Activated gamma-delta T cell treated with anti-CD3 and anti-CD28 coated beads, Interleukin-2, amount 50 U/mL, for 16 hours (primary cell): ENCODE measurements at places on chromosomes 16 and 17.

- DNase-seq: no peak
Observed at GRCh38 chr17:35605678-35606077, 18.6 kb downstream of the AP2B1 start.

DNA sequence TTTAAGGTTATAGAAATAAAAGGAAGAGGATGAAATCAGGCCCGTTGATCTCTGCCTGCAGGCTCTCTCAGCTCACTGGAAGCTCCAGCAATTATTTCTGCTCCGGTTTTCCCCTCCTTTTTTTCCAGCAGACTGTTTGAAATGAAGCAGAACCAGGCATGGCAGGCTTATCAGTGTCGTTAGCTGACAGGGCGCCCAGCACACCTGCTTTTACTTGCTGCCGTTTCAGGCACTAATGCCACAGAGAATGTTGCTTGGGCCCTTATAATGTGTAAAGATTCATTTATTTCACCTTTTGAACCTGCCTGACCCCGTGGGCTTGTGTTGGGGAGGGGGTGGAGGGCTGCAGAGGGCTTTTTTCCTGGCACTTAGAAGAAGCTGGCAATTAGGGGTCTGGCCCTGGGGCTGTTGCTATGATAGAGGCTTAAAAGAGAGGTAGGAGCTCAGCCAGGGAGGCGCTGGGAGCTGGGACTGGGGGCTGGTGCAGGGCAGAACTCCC is 108.1 kb downstream of the IRX3 start:
- no peak for DNase-seq

DNA sequence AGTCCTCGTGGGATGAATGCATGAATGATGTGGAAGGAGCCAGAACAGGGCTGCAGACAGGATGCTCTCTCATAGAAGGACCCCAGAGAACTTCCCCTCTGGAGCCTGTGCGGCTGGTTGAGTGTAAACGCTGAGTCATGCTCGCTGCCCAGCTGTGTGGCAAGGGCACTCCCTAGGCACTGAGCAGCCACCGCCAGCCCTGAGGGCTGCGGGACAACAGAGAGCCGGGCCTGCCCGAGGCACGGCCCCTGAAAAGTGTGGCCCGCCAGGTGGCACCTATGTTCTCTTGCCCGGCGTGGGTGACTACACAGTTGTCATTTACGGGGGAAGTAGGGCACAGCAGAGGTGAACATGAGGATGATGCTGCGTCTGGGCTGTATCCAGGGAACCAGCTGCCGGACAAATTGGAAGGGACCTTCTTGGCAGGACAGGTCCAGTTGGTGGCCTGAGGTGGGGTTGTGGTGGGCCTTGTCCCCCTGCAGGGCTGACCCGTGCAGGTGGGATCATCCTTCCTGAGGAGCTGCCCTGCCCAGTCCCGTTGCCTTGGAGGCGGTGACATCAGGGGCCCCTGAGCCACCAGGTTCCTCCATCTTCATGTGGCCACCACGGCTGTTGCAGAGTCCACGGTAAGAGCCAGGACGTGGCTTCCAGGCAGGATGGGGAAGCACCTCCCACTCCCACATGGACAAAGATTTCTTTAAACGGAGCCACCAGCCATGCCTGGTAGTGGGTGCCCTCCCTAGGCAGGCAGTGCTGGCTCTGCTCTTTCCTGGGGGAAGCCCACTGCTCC is 94.8 kb upstream of the CBX4 start:
- no peak for DNase-seq

DNA sequence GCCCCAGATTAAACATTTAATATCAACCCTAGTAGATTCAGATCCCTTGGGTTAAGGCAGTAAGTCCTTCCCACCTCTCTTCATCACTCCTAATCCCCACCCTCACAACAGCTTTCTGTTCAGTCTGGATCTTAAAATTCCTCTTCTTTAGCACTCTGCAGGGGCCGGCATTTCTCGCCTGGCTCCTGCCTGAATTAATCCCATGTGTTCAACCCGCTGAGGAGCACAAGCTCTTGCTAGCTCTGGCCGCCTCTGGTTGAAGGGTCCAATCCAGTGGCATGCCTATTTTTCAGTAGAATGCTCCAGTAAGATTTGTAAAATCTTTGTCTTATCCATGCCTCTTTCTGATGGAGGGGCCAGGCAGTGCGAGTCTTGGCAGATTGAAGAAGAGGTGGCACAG is 59.2 kb downstream of the CYB5B start:
- no peak for DNase-seq

DNA sequence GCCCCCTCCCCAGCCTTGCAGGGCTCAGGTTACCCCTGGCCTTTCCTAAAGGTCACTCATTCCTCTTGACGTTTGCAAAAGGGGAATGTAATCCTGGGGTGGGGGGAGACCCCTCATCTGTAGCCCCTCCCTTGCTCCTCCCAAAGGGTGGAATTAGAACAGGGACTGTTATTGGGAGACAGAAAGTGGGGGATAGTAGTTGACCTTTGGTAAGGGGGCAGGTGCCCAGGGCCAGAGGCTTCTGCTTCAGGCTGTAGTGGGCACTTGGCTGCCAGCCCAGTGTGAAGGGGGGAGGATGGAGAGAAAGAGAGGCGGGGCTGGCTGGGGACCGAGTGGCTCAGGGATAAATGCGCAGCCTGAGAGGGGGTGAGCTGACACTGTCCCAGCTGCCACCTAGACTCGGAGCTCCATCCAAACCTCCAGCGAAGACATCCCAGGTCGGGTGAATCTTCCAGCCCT is at the start of gene ENO3:
Gene ENO3 (plus strand): TSS at position 374 of the 459 bp plus-strand sequence. CDS start 711 bp downstream, outside the sequence.
- DNase-seq: no peak

GRCh38 chr16:75326333-75326732 is 74.9 kb upstream of the BCAR1 start:
- no peak for DNase-seq

DNA sequence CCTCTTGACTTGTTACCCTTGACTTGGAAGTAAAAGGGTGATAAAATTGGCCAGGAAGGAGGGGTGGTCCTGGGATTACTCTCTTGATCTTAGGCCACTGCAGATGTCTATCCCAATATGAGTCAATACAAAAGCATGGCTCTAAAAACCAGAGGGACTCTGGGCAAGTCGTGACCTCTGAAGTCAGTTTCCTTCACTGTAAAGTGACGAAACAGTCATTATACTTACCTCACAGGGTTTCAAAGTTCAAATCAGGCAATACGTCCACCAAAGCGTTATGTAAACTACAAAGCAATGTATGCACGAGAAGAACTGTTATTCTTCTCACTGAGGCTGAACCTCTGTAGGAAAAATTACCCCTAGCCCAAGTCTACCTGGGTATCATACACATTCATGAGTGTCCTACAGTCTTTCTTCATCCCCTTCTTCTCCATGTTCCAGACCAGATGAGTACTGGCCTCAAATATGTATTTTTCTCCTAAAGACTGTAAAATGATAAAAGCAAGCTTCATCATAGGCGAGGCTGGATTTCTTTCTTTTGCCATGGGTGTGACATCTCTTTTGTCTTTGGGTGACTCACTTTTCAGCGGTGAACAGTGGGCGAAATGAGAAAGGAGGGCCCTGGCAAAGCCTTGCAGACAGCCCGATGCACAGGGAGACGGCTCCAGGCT is 34.5 kb upstream of the CLEC18B start:
- DNase-seq: no peak

DNA sequence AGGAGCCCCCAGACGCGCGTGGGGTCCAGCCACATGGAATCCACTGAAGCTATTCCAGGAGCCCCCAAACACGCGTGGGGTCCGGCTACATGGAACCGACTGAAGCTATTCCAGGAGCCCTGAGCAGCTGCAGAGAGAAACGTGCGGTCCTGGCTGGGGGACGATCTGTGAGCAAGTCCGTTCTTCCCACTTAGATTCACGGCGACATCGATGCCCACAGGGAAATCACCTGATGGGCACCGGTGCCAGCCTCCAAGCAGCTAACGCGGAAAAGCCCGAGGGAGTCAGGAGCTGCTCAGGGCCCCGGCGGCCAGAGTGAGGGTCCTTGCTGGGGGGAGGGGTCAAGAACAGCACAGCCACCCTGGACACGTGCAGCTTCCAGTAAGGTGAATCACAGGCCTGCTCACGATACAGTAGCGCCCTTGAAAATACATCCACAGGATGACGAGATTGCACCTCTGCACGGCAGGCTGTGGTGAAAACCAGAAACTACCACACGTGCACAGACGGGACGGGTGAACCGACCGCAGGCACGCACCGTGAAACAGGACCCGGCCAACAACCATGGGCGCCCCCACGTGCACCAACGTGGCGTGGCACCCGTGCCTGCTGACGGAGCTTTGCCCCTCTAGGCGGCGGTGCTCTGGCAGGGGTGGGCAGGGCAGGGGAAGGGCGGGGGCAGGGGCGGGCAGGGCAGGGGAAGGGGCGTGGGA is 77.7 kb upstream of the GNG13 start:
- no peak for DNase-seq

- no peak for DNase-seq
Observed at GRCh38 chr16:60027351-60027750, 1293.2 kb upstream of the GOT2 start.
